Caki2 (cell line): ENCODE measurements at places on chromosomes 11 and 22.

- DNase-seq = no peak
Observed at GRCh38 chr11:87033561-87033960, 4.2 kb upstream of the TMEM135 start.

DNA sequence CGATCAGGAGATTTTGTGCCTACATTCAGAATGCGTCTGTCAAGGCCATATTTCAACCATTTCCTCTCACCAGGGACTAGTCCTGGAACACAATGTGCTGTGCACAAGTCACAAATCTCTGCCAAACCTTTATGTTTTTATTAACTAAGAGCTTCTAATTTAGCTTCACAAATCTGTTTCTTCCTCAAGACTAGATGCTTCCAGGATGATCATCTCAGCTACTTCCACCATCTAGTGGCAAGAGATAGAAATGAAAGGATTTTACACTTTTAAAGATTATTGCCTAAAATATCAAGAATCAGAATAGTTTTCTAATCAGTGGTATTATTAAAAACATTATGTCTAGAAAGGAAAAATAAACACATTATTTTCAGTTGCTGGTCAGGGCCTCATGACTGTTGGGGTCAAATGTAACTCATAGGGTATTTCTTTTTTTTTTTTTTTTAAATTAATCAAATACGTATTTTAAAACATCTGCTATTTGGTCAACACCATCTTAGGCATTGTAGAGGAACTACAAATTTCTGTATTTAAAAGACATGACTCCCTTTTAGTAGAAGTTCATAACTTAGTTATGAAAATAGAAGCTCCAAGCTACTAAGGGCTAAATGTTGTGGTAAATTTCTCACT is 1102.6 kb downstream of the DLG2 start:
- no peak for DNase-seq

GRCh38 chr11:85766721-85767161 is 44.2 kb downstream of the SYTL2 start:
- no peak for DNase-seq

GRCh38 chr22:44782363-44782963 is 30.1 kb downstream of the ARHGAP8 start:
- DNase-seq = no peak

- no peak for DNase-seq
Observed at GRCh38 chr11:77082838-77083565, 16.2 kb downstream of the CAPN5 start.

- DNase-seq = no peak
Observed at GRCh38 chr11:3157381-3158130, 7.6 kb downstream of the OSBPL5 start.

DNA sequence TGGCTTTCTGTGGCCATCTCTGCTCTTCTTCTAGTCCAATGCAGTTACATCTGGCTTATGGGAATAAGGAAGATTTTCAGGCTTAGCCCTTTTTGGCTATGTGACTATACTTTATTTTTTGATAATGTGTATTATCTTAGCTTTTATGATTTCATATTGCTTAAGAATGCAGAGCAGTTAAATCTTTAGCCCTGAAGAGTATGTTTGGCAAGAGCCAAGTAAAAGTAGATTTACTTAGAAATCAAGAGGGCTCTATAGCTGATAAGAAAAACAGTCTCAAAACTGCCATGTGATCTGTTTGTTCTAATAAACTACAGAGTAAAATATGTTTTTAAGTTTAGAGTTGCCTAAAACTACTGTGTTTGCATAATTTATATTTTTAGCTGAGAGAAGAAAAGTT is 61.2 kb downstream of the RNF169 start:
- DNase-seq = no peak

DNA sequence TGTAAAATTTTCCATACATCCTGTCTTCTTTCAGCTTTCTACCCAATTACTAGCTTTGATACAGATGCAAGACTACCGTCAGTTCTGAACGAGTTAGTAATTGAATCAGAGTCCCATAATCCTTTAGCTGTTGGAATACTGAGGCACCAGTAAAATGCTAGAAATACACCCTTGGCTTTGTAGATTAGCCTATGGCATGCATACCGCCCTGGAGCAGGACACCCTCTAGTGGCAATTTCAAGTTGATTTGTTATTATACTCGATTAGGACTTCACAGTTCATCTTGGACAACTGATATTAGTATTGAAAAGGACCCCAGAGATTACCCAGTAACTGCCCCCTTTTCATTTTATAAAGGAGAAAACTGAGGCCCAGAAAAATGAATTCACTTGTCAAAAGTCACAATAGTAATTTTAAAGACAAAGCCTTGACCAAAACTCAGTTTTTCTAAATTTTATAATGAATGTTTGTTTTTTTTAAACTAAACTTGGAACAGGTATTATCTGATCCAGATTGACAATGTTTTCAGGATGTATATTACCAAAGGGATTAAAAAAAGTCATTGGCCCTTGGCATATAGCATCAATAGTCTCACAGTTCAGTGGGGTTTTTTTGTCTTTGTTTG is 72.6 kb downstream of the HIPK3 start:
- peak; percentile 21 for DNase-seq

GRCh38 chr11:6895010-6895409 is 2.7 kb upstream of the OR2D2 start:
- no peak for DNase-seq

DNA sequence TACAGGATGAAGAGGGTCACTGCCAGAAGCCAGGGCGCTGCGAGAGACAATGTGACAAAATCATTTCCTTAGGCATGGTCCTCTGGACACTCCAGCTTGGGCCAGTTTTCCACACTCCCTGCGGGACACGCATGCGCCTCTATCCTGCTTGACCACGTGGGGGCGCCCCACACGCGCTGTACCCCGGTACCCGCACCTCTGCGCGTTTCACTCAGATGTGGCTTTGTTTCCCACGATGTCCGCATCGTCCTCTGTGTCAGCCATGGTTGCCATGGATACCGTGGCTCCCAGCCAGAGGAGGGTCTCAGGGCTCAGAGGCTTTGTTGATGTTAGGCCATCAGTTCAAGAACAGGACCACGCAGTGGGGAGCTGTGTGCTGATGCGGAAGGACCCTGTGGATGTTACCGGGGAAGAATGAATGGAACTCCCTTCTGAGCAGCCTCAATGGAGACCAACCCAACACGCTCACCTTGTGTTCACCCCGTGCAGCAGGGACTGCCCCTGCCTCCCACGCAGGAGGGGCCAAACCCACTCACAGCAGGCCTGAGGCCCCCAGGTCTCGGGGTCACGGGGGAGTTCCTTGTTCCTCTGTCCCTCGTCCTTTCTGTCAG is 101.1 kb upstream of the SLC22A12 start:
- peak; percentile 6 for DNase-seq

DNA sequence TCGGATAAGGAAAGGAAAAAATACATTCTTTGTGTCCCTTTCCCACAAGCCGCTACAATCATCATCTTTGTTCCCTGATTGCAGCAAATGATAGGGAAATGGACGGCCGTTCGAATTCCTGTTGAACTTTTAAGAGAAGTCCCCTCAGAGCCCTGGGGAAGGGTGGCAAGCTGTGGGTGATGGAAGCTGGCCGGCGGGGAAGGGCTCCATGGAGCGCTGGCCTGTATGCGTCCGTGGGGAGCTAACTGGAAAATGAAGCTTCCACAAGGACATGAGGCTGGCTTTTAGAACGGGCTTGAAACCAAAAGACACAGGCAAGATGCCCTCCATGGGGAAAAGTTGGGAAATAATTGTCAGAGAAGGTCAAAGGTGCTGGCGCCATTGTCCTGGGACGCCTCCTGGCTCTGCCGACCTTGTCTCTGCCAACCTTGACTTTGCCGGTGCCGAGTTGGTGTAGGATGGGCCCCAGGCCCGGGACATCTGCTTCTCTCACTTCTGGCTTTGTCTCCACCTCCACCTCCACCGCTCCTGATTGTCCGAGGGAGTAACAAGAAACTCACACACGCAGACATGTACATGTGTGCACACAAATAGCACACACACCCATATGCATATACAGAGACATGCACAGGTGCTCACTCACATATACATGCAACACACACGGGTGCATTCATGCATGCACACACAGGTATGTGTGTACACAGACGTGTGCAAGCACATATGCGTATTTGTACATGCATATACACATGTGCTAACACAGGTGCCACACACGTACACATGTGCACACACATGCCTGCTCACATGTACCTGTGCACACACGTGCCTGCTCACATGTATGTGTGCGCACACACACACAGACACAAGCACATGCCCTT is 14.5 kb upstream of the PPARA start:
- DNase-seq = no peak

DNA sequence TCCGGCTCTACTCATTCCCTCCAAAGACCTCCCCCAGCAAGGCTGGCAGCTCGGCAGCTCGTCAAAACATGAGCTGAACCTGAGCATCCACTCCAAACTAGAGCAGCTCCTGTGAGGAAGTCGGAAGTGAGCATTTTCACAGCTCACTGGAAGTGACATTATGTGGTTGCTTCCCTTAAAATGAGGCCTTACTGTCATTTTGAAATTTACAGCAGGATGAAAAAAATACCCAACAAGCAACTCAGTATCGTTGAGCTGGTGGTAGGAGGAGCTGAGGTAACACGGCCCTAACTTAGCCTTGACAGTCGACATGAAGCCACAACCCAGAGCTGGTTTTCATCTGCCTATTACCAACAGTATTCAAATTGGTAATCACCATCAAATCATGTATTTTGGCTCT is 38.0 kb upstream of the ARFGAP3 start:
- DNase-seq = no peak

- no peak for DNase-seq
Observed at GRCh38 chr11:134497586-134497985, 85.5 kb upstream of the B3GAT1 start.

GRCh38 chr11:67654225-67654624 is 3.7 kb upstream of the ACY3 start:
- no peak for DNase-seq

DNA sequence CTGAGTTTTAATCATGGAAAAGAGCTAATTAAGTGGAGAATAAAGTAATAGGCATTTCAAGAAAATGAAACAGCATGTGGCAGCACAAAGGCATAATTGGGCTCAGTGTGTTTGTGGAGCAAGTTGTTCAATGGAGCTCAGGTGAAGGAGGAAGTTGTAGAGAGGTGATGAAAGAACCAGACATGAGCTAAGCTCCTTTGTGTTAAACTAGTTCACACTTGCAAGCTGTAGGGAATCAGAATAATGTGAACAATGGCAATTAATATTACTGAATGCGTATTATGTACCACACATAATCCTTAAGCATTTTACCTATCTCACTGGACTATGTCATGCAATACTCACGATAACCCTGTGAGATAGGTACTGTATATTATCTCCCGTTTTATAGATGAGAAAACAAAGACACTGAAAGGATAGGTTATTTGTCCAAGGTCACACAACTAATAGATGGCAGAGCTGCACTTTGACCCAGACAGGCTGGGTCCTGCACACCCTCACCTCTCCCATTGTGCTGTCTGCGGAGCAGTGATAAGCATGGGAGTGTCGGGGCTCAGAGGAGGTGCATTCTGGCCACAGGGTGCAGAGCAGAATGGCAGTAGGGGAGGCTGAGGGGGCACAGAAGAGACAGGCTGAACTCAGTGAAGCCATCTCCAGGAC is 8.9 kb downstream of the OLFML1 start:
- DNase-seq = no peak

DNA sequence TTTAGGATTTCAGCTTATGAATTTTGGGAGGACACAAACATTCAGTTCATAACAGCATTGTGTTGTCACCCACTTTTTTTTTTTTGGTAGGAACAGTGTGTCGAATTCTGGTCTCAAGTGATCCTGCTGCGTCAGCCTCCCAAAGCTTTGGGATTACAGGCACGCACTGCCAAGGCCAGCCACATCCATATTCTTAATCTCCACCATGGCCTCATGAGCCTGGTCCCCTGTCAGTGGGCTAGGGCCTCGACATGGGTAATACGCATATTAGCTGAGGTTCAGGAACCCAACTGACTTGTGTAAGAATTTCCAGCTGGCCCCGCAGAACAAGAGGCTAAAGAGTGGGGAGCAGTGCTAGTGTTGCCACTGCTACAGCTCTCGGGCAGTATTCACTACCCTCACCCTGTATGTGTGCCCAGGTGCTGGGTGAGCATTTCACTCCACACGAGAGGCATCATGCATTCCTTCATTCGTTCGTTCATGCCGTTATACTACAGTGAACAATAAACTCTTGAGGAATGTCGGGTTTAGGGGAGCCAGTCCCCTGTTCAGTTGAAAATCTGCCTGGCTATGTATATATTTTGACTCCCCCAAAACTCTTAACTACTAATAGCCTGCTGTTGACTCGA is 5.2 kb upstream of the VPREB1 start:
- no peak for DNase-seq

- no peak for DNase-seq
Observed at GRCh38 chr11:37858398-37858797, 1260.4 kb upstream of the RAG2 start.

GRCh38 chr11:413120-414081 is 1.4 kb downstream of the SIGIRR start:
- no peak for DNase-seq

GRCh38 chr22:30250661-30251267 is 4.2 kb upstream of the LIF start:
- DNase-seq = peak; percentile 94

DNA sequence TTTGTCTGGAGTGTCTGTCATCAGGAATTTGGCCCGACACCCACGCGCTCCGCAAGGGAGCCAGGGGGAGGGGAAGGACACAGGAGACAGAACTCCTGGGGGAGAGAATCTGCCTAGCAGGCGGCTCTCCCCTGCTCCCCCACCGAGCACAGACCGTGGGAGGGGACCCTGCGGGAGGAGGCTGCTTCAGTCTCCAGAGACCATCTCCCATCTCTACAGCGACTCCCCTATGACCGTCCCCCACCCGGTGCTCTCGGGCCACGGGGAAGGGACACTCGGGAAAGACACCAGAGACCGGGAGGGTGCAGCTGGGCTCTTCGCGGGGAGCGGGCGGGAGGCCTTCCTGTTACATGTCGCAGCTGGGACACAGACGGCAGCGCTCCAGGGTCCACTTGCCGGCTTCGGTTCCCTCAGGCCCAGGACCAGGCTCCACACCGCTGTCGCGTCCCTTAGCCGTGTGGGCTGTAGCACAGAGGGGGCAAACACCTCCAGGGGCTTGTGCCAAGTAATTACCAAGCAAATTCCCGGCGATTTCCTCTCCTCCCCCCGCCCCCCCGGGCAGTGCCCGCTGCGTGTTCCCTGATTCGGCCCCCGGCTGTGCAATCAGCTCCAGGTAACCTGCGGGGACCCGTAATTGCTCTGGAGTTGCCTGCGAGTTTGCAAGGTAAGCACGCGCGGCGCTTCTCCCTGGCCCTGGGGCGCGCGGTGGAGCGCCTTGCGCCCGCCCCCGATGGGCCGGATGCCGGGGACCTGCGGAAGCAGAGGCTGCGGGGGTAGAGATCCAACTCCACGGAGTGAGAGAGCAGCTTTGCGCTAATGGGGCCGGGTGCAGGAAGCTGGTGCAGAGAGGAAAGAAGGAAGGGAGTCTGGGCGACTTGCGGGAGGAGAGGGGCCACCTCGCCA is 155.1 kb upstream of the CADM1 start:
- no peak for DNase-seq

DNA sequence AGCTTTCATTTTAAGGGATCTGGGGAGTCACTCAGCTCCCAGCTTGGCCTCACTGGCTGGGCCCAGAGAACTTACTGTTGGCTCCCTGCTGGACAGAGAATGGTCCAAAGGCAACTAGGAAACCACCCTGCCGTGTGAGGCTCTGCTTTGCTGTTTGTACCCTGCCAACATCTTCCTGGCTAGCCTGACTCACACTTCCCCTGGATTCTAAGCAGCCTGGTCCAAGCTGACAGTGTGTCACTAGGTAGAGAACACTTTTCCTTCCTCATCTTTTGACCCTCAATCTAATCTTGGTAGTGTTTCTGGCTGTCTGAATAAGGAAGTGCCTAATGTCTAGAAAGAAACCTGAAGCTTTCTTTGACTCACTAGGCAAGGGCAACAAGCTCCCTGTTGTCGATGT is 76.7 kb downstream of the FAR1 start:
- DNase-seq = no peak
